ENCODE measurements at places on chromosomes 16 and 17.

GRCh38 chr16:23848958-23849357 is 13.2 kb downstream of the PRKCB start:
- DNase-seq, result no peak

DNA sequence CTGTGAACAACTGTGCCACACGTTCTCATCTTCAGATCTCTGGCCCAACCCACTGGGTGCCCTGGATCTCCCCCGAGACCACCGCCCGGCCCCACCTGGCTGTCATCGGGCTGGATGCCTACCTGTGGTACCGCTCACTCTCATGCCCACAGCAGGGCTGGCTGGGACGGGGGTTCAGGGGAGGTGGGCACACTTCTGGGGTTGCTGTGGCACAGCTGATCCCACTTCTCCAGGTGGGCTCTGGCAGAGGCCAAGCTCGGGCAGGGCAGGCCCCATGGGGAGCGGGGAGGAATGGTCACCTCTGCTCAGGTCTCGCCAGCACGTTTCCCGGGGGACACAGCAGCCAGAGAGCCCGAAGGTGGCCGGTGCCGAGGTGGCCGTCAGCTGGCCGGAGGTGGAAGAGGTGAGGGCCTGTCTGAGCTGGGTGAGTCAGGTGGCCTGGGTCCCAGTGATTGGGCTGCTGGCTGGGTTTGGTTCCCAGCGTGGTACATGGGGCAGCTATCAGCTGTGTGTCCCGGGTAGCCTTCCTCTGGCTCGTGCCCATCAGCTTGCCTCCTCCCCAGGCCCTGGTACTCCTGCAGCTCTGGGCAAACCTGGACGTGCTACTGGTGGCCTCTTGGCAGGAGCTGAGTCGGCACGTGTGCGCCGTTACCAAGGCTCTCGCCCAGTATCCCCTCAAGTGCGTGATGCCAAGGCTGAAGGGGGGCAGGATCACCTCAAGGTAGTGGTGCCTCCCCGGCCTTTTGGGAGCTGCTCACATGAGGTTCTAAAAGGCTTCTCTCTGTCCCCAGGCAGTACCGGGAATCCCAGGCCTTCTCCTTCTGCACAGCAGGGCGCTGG is 2.3 kb upstream of the MRPS34 start:
- DNase-seq, result no peak

GRCh38 chr16:2243781-2244180 is 7.5 kb downstream of the DNASE1L2 start:
- DNase-seq, result no peak

DNA sequence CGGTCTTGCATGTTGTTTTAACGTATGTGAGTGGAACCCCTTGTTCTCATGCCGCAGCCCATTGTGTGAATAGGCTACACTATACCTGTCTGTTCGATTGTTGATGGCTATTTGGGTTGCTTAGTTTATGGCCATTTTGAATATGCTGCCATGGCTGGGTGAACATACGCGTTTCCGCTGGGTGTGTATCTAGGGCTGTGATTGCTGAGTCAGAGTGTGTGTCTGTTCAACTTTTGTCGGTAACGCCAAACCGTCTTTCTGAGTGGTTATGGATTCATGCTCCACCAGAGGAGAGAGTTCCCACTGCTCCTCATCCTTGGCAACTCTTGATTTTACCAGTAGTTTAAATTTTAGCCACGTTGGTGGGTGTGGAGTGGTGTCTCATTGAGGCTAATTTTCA is 77.0 kb downstream of the METRNL start:
- no peak for DNase-seq

DNA sequence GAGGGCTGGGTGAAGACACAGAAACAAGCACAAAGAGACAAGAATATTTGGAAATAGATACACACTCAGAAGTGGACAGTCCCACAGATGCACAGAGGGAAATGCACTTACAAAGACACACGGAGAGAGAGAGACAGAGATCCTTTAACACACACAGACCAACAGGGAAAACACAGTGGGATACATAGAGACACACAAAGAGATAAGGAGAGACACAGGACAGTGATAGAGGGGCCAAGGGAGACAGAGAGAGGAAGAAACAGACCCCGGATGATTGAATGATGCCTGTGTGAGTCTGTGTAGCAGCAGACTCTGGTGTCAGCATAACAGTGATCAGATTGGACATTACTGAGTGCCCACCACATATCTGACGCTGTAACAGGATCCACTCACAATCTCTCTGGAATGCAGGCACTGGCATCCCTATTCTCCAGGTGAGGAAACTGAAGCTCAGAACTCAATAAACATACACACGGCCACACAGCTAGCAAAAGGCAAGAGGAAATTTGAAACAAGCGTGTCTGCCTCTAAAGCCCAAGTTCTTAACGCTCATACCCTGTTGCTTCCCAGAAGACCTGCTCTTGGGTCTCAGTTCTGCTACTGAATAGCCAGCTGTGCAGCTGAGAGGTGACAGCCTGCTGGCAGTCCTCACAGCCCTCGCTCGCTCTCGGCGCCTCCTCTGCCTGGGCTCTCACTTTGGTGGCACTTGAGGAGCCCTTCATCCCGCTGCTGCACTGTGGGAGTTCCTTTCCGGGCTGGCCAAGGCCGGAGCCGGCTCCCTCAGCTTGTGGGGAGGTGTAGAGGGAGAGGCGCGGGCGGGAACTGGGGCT is 186.3 kb upstream of the NLRP1 start:
- no peak for DNase-seq

GRCh38 chr17:29256735-29257466 is 10.2 kb downstream of the CRYBA1 start:
- no peak for DNase-seq

- no peak for DNase-seq
Measured at GRCh38 chr17:82843904-82844680, 4.3 kb upstream of the ZNF750 start.

GRCh38 chr16:9109255-9109654 is 17.8 kb downstream of the HAPSTR1 start:
- no peak for DNase-seq

DNA sequence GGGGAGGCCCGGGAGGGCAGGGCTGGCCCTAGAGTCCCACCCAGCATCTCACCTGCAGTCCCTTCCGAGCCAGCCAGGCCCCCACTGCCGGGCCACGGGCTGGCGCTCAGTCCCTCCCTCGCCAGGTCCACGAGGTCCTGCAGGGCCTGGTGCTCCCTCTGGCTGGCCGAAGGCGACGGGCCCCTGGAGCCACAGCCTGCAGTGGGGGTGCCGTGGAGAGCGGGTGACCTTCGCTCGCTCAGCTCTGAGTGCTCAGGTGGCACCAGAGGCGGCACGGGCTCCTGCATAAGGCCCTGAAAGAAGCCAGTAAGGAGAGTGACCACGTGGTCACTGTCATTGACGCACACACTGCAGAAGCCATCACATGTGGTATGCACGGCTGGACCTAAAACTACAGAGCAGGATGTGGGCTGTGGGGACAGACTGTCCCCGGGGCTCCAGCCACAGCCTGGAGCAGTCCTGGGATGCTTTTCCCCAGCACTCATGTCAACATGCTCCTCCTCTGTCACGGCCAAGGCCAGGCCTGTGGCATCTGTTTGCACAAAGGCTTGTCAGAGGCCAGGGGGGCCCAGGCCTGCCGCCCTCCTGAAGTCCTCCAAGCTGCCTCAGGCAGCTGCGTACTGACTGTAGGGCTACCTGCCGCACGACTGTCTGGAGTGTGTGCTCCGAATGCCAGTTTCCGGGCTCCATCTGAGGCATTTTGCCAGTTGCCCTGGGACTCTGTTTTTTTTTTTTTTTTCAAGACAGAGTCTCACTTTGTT is 15.1 kb downstream of the SLX4 start:
- no peak for DNase-seq

GRCh38 chr17:4897198-4897687 is 2.1 kb upstream of the C17orf107 start:
- DNase-seq, result no peak

DNA sequence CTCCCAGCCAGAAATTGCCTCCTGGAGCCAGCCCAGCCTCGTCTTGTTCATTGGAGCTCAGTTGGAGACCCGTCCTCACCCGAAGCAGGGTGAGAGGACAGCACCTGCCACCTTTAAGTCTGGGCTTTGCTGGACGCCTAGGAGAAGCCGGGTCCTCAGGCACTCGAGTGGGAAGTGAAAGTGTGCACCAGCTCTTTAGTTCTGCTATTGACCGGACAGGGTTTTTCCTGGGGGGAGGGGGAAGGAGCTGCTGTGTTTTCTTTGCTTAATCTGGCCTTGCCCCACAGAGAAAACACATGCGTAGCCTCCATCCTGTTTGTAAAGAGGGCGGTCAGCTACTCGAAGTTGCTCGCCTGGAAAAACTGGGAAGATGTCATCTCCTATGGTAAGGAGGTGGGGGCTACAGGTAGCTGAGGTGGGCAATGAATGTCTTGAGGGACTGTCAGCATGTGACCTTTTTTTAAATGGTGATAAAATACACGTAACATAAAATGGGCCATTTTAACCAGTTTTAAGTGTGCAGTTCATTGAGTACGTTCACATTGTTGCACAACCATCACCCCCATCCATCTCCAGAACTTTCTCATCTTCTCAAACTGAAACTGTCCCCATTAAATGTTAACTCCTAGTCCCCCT is 34.4 kb downstream of the CMIP start:
- no peak for DNase-seq

- DNase-seq, result peak; percentile 40
Measured at GRCh38 chr17:75146592-75146991, 7.7 kb downstream of the JPT1 start.

GRCh38 chr16:71216714-71217113 is 13.8 kb downstream of the HYDIN start:
- DNase-seq, result no peak

DNA sequence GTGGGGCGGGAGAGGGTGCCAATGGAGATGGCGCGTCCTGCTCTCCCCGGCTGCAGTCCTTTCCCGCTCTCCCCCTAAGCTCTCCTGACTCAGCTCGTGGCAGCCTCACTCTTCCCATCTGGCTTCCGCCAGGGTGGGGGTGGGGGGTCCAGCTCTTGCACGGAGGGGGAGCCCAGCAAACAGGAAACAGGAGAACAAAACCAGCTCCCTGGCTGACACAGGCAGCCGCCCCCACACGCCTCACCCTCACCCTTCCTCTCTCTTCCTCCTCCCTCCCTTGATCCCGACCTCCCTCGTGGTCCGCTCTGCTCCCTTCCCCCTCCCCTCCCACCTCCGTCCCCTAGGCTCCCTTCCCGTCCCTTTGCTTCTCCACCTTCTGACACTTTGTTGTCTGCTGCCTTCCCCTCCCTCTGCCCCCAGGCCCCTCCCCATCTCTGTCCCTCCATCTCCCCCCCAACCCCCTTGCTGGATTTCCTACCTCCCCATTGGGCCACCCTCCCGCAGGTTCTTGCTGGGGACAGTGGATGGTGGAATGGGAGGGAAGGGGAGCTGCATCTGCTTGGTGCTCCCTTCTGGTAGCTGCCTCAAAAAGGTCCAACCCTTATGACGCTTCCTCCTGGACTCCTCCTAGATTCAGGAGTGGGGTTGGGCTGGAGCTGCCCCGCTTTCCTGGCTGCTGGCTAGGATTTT is 23.7 kb downstream of the ARHGAP23 start:
- peak; percentile 93 for DNase-seq

GRCh38 chr17:37576281-37576680 is 32.9 kb downstream of the SYNRG start:
- DNase-seq, result peak; percentile 24

GRCh38 chr16:24540602-24541210 is 1.3 kb downstream of the RBBP6 start:
- DNase-seq, result peak; percentile 31

DNA sequence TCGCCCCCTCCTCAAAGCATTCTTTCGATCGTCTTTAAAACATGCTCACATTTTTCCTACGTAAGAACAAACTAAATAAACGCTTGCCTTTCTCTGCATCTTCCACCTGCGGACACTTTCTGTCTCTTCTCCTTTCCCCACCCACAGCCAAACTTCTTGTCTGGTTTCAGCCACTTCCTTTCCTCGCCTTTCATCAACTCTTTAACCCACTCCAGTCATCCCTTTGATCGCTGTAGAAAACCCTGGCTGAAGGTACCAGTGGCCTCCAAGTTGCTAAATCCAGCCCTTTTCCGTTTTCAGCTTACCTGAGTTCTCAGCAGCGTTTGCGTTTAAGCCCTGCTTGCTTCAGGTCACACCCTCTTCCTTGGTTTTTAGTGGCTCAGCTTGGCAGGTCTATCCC is 483 bp downstream of the RPA1 start:
- DNase-seq, result peak; percentile 8

GRCh38 chr16:84443166-84443802 is 61.2 kb downstream of the MEAK7 start:
- DNase-seq, result no peak

DNA sequence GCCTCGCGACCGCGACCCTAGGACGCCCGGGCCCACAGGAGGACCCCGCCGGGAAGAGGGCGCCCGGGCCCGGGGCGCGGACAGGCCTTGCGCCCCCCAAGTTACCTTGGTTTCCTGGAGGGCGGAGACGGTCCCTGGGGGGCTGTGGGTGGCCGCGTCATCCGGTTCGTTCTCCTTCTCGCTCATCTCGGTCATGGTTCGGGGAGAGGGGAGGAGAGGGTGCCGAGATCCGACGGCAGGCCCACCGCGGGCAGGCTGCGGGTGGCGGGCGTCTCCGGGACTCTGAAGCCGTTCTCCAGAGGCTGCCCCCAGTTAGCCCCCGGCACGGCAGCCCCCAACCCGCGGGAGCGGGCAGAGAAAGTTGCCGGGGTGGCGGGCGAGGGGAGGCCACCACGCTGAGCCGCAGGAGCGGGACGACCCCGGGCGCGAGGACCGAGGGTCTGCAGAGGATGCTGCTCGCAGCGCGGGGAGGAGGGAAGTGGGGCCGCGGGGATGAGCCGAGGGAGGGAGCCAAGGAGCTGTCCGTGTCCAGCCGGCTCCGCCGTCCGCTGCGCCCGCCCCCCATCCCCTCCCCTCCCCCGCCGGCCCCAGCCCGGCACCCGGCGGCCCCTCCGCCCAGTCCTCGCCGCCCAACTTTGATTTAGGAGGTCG is at the start of gene STAC2:
TSS of gene STAC2 (minus strand) at position 638 of the 651 bp plus-strand sequence. CDS start at position 195, 443 bp downstream.
- DNase-seq, result no peak
